Mesenteric fat pad (tissue), 1 donor: ENCODE measurements at places on chromosomes 2 and 18. TPM values are rescaled to one million over a fixed set of nuclear protein-coding genes. Genes with fewer than 3 reads are reported as not detected.

DNA sequence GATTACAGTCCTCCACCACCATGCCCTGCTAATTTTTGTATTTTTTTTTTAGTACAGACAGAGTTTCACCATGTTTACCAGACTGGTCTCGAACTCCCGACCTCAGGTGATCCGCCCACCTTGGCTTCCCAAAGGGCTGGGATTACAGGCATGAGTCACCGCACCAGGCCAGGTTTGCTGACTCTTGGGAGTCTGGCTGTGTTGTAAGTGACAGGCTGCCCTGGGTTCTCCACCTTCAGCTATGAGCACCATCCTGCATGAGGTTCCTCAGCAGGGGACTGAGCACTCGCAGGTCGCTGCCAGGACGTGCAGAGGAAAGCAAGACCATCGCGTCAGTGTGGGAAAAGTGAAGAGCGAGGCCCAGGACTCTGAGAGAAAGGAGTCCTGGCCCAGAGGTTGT lies 112.6 kb upstream of the NDUFV2 start:
- no peak for DNase-seq

GRCh38 chr2:25521126-25521525 lies 152.3 kb downstream of the DTNB start:
- no peak for DNase-seq

DNA sequence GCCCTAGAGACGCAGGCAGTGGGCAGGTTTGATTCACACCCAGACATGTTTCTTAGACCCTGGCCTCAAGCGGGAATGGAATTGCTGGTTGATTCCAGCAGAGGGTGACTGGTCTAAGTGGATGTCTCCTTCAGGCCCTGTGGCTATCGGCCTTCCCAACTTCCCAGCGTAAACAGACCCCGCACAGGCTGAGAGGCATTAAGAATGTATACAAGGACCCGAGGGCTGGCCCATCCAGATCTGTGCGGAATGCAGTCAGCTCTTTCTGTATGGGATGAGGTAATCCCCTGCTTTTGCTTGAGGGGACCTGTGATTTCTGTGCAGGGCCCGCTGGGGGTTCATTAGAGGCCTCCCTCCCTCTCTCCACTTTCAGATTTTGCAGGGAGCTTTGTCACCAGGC lies 6.5 kb downstream of the ACKR3 start:
- no peak for DNase-seq

Gene SRD5A2
- 0.06 TPM for total RNA-seq
